ENCODE measurements at places on chromosomes 13 and 19.

DNA sequence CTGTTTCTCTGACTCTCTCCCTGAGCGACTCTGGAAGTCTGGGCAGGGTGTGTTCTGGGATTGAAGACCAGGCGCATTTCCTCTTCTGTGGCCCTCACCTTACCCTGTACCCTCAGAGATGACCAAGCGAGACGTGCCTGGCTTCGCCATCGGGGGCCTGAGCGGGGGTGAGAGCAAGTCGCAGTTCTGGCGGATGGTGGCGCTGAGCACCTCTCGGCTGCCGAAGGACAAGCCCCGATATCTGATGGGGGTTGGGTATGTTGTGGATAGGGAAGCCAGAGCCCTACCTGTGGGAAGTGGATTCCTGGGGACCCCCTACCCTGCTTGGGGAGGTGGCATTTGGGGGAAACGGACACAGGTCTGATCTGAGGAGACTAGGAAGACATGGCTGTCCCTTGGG, 5.8 kb upstream of the DNM2 start:
- DNase-seq, result no peak

- no peak for DNase-seq
Observed at GRCh38 chr19:43476606-43477005, 11.2 kb upstream of the LYPD3 start.

GRCh38 chr13:76231522-76232167, 595.5 kb downstream of the LMO7 start:
- no peak for DNase-seq

- DNase-seq, result no peak
Observed at GRCh38 chr13:33493672-33494365, 208.3 kb upstream of the STARD13 start.

DNA sequence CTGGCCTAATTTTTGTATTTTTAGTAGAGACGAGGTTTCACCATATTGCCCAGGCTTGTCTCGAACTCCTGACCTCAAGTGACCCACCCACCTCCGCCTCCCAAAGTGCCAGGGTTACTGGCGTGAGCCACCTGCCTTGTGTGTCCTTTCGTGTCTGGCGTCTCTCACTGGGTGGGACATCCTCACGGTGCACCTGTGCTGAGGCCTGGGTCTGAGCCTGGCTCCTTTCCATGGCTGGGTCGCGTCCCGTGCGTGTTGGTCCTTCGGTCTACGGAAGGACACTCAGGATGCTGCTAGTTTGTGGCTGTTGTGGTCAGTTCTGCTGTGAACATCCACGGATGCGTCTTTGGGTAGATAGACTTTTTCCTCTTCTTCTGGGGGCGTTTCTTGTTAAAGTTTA, 19.6 kb downstream of the PIAS4 start:
- DNase-seq, result no peak

DNA sequence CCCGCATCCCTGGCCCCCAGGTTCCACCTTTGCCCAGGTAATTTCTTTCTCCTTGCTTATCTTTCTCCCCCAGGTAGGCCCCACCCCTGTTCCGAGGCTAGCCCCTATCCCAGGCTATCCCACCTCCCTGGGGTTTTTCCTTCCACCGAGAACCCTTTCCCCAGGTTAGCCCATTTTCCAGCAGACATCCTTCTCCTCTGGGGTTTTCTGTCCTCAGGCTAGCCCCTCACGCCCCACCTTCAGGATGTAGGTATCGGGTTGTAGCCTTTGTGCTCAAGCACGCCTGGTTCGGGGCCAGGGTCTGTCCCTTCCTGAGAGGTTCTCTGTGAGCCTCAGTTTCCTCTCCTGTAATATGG, 837 bp downstream of the FSD1 start:
- no peak for DNase-seq

DNA sequence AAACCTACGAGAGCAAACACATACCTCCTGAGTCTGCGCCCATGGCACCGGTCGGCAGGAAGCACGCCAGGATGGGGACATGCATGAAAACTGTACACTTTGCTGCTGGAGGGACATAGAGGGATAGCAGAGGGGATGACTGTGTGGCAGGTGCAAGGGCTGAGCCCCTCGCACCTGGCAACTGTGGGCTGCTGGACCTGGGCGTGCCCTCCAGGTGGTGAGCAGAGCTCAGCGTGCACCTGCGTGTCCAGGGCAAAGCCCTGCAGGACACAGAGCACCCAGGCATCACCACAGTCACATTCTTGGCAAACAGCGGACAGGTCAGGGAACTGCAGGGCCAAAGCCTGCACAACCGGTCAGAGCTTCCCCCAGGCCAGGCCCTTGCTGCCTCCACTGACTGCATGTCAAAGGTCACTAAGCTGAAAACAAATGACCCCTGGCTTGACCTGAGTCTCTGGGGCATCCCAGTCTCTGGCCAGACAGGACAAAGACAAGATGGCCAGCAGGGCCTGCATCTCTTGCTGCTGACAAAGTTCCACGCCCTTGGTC, 9.0 kb upstream of the ISYNA1 start:
- no peak for DNase-seq

DNA sequence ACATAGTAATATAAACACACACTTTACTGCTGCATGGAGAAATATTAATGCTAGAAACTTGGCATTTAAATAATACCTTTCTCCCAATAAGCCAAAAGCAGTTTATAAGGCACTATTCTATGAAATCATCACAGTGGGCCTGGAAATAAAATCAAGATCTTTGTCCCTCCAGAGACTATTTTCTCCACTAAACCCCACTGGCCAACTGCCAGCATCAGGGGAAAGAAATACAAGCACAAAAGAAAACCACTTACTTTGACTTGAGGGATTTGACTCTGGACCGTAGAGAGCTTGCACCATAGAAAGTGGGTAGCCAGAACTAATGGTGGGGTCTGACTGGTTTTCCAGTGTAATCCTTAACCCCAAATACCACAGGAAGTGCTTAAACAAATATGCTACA, 71.9 kb downstream of the DCLK1 start:
- no peak for DNase-seq

DNA sequence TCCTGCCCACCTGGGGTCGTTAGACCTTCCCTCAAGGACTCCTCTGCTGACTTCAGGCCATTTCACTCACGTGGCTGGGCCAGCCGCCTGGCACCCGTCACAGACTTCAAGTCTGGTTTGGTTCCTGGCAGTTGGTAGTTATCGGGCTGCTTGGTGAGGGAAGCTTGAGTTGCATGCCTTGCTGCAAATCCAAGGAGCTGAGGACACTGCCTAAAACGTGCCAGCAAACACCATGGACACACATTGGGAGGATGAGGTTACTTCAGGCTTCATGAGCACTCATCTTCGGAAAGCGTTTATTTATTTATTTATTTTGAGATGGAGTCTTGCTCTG, 2.6 kb downstream of the GPI start:
- no peak for DNase-seq

DNA sequence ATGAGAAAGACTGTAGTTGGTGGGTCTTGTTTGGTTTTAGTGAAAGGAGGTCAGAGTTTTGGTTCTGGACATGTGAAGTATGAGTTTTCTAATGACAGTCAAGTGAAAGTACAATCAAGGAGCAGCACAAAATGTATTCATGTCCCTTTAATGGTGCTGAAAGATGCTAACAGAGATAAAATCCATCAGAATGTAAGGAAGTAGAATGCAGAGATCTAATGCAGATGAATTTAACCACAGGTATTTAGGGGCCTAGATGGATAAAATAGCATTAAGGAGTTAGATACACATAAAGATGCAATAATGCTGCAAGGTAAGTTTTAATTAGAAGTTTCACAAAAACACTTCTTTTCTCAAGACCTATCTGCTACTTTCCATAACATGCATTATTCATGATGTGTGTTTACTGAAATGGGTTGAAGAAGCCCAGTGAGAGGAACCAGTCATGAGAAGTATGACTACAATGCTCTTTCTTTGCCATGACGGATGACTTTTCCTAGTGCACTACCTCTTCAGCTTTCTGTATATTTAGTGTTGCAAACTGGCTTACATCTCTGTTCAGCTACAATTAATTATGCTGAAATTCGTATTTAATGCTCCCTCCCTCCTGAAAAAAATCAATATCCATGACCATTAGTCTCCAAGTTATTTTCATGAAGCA, 222.9 kb upstream of the HTR2A start:
- DNase-seq, result no peak

DNA sequence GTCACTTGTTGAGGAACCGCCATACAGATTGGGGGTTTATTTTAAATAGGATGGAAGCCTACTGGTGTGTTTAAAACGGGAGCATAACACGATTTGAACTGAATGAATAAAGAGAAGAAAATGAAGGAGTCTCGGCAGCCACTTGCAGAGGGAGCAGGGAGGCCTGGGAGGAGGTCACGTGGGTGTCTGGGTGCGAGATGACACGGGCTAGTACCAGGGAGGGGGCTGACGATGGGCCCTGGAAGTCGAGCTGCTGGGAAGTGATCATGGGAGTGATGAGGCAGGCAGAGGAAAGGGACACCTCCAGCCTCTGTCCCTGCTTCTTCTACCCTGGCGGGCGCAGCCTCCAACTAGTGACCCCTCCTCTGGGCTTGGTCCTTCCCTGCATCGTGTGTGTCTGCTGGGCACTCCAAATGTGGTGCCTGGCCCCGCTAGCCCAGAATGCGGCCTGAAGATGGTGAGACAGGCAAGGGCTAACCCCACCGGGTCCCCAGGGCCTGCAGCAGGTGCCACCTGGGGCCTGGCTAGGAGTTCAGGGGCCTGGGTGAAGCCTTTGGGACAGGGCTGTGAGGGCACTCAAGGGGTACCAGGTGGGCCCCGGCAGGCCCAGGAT, 35.5 kb downstream of the CRTC1 start:
- no peak for DNase-seq

GRCh38 chr13:20776751-20777150, 3.0 kb upstream of the EEF1AKMT1 start:
- DNase-seq, result no peak

DNA sequence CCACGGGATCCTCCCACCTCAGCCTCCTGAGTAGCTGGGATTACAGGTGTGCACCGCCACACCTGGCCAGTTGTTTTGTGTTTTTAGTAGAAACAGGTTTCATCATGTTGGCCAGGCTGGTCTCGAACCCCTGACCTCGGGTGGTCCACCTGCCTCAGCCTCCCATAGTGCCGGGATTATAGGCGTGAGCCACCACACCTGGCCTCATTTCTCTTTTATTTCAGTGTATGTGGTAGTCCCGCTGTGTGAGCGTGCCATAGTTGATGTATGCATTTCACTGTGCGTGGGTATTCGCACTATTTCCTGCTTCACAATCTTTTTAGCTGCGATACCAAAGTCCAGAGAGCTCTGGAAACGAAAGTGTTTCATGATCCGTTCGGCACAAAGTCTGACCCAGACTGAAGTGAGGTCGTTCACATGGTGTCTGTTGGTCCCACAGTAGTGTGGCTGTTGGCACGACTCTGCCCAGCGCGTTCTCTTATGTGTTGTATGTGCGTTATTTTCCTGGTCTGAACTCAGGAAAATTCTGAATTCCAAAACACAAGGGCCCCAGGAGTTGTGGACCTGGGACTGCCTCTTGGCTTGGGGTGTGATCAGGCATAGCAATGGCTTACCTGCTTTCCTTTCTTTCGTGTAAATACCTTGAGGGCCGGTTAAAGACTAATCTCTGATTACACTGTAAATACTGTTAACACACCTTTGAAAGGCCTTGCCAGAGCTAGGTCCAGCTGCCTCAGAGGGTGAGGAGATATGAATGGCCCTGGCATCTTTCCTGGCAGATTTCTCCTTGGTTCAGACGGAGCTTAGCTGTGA, 8.6 kb downstream of the EPN1 start:
- DNase-seq, result no peak

- DNase-seq, result no peak
Observed at GRCh38 chr13:33206425-33206824, 79.1 kb downstream of the STARD13 start.

- no peak for DNase-seq
Observed at GRCh38 chr13:102900193-102900608, 54.4 kb downstream of the ERCC5 start.

Measured in HL-60 (cell line).